ENCODE measurements at places on chromosomes 3 and 15.

DNA sequence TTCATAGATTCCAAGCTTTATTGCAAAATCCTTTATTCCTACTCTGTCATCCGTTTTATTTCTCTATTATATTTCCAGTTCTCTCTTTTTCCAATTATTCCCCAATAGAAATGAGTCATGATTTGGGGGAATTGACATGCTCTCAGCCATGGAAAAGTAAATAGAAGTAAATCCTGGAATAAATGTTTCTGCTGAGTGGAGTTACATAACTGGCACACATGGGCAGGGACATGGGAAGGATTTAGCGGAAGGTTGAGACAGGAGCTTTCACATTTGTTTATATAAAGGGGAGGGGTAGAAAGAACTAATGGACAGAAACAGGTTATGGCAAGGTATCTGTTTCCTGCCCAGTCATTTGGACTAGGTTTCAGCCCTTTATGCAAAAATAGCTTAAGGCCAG, 221.6 kb downstream of the PLOD2 start:
- DNase-seq, result no peak

GRCh38 chr3:160885791-160886286, 129.8 kb downstream of the PPM1L start:
- DNase-seq, result no peak

- DNase-seq, result no peak
Observed at GRCh38 chr3:133295199-133295901, 104.5 kb upstream of the BFSP2 start.

- no peak for DNase-seq
Observed at GRCh38 chr3:62922326-62922725, 47.1 kb upstream of the CADPS start.

DNA sequence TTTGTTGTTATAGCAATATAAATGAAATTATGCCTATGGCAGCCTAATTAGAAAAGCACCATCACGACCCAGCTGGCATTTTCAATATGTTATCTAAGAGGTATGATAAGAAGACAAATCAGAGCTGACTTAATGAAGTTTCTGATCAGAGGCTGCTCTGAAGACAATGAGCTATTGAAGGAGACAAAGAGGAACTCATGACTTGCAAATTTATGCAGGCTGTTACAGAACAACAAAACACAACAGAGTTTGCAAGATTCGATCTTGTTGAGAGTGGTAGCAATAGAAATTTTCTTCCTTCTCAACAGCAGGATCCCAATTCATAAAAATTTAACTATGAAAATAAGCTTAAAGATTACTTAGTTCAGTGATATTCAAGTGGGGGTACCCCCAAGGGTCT, 7.7 kb downstream of the CCDC54 start:
- DNase-seq, result no peak

GRCh38 chr15:70643106-70643782, 120.1 kb downstream of the UACA start:
- DNase-seq, result no peak

DNA sequence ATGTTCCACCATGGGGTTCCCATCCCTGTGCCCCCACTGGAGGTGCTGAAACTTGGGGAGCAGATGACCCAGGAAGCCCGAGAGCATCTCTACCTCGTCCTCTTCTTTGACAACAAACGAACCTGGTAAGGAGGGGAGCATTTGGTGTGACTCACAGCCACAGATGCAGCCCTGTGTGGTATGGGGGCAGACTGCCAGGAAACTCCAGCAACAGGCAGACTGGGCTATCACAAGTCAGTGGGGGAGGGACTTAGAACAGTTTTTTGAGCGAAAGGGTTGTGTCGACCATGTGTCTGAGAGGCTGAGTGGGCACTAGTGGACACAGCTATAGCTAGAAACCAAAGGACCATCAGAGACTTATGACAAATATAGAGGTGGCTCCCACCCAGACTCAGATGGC, 3.4 kb upstream of the OGG1 start:
- no peak for DNase-seq

DNA sequence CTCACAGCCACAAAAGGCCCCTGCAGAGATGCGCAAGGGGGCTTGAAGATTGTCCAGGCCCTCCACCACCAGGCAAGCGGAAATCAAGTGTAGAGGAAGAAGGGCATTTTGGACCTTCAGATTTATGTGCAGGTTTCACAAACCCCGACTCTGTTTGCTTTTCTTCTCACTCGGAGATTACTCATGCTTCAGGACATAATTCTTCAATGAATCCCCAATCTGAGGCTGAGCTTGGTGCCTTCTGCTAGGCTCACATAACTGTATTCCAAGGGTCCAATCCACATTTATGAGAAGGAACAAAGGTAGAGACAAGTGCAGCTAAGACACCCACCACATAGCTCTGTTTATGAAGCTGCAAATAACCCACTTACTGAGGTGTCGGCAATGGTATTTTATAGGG, 50.6 kb upstream of the NMNAT3 start:
- no peak for DNase-seq

DNA sequence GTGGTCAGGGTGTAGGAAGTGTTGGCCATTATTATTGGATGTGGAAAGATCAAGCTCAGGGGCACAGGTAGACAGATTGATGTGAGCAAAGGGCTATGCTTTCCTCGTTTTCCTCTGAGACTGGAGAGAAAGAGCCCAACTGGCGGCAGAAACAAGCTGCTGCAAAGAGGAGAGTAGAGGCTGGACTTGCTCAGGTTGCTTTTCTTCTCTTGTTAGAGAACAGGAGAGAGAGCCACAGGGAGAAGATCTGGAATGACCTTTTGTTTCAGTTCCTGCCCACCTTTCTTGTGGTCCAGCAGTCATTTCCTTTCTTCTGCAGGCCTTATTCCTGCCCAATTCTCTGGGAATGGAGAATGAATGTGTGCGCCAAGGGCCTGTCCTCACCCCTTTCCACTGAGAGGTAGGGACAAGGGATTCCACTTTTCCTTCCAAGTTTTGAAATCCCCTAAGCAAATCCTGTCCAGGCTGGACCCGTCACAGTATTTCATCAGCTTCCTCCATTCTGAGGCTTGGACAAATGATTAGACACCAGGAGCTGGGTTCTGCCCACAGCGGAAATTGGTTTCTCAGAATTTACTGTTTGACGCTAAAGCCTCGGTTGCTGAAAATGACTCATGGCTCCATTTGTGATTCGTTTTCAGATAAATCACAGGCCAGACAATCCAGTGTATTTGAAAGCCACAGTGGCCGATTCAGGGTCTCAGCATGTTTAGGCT, 16.1 kb downstream of the ZNF80 start:
- no peak for DNase-seq

GRCh38 chr3:70914862-70915261, 602.4 kb upstream of the MDFIC2 start:
- DNase-seq, result no peak

DNA sequence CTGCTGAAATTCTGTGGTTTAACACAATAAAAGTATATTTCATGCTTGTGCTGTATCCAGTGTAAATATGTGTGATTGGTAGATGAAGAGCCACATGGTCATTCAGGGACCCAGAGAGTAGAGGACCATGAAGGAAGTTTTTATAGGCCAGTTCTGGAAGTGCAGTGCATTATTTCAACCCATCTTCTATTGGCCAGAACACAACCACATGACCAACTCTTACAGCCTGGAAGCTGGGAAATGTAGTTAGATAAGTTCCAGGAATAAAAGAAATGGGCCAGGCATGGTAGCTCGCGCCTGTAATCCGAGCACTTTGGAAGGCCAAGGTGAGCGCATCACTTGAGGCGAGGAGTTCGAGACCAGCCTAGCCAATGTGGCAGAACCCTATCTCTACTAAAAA, 21.4 kb upstream of the PRTG start:
- no peak for DNase-seq

GRCh38 chr3:42031808-42032480, 59.2 kb upstream of the TRAK1 start:
- no peak for DNase-seq
